Bronchial epithelial cell (primary cell): ENCODE measurements at places on chromosomes 5 and 9.

DNA sequence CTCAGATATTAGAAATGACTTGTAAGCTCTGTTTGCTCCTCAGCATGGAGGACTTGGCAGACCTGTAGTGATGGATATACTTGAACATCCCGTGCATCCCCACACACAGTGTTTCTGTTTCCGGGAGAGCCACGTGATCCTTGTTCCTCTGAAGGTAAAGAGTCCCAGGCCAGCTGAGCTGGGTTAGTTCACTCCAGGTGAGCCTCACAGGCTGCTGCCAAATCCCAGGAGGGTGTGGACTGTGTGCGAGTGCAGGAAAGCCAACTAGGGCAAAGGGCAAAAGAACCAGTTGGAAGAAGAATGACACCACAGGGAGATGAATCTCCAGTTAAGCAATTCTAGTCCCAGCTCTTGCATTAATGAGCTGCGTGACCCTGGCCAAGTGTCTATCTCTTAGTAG is 10.4 kb upstream of the TOMM5 start:
- DNase-seq: peak; percentile 87

GRCh38 chr9:8877753-8878494 is 1078.3 kb upstream of the DMAC1 start:
- DNase-seq: no peak

DNA sequence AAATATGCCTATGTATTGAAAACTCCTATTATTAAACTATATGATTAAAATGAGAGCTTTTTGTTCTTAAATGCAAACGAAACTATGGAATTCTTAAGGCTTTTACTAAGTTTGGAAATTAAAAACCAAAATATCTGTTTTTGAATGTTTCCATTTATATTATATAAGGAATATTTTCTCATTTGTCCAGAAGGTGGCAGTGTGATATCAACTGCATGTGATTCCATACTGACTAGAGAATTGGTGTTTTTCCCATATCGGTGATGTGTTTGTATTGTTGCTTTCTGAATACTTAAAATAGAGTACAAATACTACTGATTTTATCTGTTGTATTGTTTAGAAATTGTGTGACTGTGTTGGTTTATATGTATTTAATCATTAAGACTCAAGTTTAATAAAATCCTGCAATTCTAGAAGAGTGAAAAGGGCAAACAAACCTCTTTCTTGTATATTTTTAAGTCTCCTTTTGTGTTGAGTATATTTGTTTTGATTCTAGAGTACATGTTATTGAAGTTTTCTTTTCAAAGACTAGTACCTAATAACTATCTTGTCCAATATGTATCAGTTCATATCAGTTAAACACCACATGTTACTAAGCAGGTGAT is 320.8 kb downstream of the CCDC171 start:
- DNase-seq: peak; percentile 50

DNA sequence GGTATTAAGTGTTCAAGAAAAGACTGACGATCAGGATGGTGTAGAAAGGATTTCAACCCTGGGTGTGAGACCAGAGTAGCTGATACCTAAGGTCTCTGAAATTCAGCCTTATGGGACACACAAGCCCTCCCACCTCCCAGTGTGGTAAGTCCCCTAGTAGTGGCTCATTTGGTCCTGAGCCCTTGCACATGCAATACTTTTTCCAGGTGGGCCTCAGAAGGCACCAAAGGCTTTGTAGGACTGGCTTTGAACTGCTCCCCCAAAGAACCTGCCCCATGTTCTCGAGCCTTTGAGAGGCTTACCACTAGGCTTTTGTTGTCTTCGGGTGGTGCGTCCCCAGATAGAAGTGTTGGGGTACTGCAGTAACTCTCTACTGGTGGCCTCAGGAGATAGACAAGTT is 803 bp downstream of the GARIN3 start:
- no peak for DNase-seq

DNA sequence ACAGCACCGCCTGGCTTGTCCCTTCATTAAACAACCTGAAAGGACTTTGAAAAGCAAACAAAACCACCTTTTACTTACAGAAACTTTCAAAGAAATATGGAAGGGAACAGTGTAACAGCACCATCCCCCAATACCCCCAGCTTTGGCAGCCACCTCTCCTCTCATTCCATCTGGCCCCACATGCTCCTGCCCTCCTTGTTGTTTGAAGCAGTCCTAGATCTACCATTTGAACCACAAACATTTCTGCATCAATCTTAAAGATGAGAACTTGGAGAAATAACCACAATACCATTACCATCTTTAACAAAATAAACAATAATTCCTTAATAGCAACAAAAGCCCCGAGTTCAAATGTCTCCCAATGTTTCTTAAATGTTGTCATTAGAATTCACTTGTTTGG is 17.8 kb upstream of the COL15A1 start:
- no peak for DNase-seq

DNA sequence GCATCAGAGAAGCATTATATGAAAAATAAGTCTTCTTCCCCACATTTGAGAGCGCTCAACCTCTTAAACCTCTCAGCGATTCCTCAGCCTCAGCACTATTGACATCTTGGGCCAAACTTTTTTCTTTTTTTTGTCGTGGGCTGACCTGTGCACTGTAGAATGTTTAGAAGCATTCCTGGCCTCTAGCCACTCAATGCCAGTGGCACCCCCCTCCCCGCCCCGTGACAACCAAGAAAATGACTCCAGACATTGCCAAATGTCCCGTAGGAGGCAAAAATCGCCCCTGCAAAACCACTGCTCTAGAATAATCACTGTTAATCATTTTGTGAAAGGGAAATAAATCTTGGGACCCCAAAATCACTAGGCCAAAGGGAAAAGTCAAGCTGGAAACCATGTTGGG is 129.1 kb upstream of the BOD1 start:
- DNase-seq: no peak

GRCh38 chr9:34992376-34992951 is 2.9 kb downstream of the DNAJB5 start:
- peak; percentile 88 for DNase-seq

- no peak for DNase-seq
These were observed 52.9 kb downstream of the CETN3 start for GRCh38 chr5:90356622-90357021.

GRCh38 chr5:56871777-56872176 is 37.6 kb upstream of the SETD9 start:
- no peak for DNase-seq

DNA sequence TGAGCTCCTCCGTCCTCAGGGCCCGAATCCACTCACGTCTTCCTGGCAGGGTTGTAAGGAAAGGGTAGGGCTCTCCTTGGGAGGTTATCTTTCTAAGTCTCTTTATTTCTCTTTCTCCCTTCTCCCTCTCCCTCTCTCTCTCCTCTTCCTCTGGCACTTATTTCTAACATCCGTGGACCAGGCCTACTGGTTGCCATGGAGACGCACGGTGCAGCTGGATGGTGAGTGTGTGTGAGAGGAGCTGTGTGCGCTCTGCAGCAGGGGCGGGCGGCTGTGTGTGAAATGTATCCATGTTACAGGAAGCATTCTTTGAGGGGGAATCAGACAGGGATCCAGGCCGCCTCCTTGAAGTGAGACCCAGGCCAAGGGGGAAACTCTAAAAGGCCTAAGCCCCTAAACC is 32.2 kb downstream of the PCDH1 start:
- no peak for DNase-seq

- DNase-seq: no peak
These were observed 84.6 kb upstream of the LIFR start for GRCh38 chr5:38641003-38641402.

- DNase-seq: no peak
These were observed 203.8 kb downstream of the ZSWIM6 start for GRCh38 chr5:61535828-61536227.

DNA sequence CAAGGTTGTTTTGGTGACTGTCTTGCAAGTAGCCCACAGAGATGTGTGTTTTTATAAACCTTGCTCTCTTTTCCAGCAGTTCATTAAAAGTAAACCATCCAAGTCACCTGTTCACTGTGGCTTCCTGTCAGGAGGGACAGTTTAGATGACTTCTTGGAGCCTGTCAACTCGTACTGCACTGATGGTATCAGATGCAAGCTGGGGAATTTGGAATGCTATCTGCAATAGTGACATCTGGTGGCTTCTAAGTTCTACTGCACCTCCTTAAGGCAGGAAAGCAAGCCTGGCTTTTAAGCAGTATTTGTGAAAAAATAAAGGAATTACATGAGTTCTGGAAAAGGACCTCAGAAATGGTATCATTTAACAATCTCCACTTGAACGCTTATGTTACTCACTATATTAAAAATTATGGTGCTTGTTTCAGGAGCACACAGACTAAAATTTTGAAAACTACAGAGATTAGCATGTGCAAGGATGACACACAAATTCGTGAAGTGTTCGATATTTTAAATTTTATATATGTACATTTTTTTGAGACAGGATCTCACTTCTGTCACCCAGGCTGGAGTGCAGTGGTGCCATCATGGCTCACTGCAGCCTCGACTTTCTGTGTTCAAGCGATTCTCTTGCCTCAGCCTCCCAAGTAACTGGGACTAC is 164.0 kb downstream of the TTC39B start:
- DNase-seq: peak; percentile 63

DNA sequence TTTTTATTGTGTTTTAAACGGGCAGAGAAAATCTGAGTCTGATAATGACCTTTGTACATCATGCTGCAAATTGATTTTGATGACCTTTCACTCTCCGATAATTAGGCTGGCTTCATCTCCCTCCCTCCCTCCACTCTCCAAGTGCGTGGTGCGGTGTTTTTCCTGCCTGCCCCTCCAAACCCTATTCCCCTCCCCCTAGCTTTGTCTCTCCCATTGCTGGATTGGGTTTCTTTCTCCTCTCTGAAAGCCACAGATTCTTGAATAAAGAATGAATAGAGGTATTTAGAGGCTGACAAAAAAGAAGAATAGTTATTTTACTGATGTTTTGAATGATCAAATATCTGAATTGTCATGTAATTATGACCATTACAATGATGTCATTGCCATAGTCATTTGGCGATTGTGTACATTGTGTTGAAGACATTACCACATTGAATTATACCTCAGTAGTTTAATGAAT is 571.1 kb upstream of the ZNF608 start:
- no peak for DNase-seq

DNA sequence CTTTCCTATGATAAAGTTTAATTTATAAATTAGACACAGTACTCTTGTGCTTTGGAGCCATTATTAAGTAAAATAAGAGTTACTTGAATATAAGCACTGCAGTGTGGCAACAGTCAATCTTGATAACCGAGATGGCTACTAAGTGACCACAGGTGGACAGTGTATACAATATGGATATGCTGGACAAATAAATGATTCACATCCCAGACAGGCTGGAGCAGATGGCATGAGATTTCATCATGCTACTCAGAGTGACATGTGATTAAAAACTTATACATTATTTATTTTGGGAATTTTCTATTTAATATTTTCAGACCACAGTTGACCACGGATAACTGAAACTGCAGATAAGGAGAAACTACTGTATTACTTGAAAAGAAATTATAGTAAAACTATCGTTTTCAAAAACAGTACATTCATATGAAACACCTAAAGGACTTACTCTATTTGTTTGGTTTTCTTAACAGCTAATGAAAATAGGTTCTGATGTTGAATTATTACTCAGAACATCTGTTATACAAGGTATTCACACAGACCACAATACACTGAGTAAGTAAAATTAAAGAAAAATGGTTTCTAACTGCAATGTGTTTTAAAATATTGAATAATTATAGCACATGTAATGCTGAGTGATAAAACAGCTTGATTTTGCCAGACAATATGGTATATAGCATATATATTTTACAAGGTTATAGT is 16.0 kb downstream of the LYRM7 start:
- peak; percentile 50 for DNase-seq

GRCh38 chr9:132733260-132733815 is 63.1 kb downstream of the GTF3C4 start:
- DNase-seq: no peak

- DNase-seq: peak; percentile 54
These were observed 83.5 kb upstream of the RUSC2 start for GRCh38 chr9:35406183-35406959.

DNA sequence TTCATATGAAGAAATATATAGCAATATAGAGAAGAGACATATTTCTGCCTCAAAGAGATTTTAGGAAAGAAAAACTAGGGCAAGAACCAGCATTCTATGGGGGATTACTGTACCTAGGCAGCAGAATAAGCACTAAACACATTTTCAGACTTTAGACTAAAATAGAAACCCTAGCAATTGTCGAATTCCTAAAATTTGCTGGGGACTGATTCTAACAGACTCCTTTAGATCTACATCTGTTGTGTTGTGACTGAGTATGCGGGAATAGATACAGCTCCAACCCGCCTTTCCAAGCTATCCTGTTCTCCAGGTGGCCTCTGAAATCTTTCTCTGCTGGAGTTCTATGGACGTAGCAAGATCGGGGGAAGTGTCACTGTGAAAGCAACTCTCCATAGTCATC is 482.2 kb downstream of the NTRK2 start:
- DNase-seq: no peak

GRCh38 chr5:55773057-55773456 is 35.2 kb downstream of the DDX4 start:
- no peak for DNase-seq

- peak; percentile 28 for DNase-seq
These were observed 115.0 kb downstream of the PIK3R1 start for GRCh38 chr5:68330574-68330973.

- no peak for DNase-seq
These were observed 38.1 kb downstream of the DDX31 start for GRCh38 chr9:132631685-132632084.

DNA sequence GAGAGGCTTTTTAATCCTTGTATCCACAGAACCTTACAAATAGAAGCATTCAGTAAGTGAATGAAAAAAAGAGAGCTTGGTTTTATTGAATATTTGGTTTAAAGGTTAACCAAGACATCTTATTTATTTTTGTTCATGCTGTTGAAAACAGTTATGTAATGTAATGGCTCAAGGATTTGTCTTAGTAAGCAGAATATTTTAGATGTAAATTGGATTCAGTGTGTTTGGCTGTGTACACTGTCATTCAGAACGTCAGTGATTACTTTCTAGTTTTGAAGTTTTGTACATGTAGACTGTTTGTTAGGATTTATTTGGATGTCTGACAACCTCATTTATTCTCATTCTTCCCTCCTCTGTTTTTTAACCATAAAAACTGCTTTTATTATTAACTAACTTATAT is 31.3 kb downstream of the KCNN2 start:
- DNase-seq: no peak

DNA sequence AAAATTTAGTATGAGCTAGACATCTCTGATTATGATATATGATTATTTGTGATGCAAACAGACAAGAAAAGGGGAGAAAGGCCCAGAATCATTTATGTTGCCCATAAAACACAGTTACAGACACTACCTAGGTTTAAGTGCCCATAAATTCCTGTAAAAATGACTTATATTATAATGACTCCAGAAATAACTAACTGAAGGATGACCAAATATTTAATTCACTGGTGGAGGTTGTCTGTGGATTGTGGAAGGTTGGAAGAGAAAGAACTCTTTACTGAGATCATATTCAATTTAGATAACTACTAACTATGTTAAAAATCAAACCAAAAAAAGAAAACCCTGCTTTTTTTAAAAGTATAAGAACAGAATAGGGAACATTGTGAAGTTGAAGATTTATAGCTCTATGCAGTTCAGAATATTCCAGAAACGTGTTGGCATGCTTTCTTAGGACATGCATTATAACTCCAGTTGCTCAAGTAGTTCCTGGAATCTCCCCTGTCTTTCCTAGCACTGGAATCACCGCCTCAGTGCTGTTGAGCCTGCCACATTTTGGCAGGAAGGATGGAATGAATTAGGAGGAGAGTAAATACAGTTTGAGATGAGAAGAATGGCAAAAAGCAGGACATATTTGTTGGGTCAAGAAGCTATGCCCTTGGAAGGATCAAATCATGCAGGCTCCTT is 72.0 kb upstream of the PAPPA start:
- DNase-seq: no peak
